ENCODE measurements at places on chromosomes 16 and 17.

DNA sequence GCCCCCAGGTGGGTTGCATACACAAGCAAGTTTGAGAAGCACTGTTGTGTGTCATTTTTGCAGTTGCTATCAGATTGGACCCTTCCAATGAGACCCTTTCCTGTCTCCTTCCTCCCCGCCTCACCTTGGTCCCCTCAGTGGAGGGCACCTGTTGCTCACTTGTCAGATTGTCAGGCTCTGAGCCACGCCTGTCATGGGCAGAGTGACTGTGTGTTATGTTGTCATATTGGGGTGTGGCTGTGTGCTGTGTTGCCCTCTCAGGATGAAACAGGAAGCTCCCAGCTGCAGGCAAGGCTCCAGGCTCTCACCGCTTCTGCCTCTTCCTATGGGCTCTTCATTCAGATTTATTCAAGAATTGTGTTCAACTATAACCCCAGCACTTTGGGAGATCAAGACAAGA lies 302.9 kb downstream of the CPPED1 start:
- DNase-seq, result no peak

DNA sequence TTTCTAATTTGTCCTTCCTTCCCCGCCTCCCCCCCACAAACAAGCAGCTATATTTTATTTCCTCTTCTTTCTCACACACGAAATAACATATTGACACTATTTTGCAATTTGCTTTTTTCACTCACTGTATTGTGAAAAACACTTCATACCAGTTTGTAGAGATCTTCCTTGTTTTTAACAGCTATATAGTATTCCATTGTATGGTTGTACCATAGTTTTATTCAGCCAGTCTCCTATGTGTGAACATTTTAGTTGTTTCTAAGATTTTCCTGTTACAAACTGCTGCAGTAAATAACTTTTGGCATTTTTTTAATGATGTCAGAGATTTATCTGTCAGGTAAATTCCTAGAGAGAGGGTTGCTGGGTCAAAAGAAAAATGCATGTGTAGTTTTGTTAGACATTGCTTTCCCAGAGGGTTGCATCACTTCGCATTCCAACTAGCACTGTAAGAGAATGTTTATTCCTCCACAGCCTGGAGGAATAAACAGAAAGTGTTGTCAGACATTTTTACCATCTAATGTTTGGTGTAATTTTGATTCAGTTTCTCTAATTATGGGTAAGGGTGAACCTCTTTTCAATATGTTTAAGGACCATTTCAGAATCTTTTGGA lies 101.2 kb downstream of the MRTFB start:
- no peak for DNase-seq

DNA sequence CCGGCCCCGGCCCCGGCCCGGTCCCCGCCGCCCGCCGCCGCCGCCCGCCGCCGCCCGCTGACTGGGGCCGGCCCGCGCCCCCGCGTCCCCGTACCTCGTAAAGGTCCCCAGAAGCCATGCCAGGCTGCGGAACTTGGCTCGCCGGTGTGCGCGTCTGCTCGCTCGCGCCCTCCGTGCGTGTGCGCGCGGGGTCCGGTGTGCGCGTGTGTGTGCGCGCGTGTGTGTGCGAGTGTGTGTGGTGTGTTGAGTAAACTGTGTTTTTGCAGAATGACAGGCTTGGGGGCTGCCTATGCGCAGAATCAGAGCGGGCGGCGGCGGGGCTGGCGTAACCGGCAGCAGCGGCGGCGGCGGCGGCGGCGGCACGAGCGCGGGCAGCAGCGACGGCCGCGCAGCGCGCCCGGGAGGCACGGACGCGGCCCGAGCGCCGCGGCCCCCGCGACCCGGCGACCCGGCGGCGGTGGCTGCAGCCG lies 307 bp downstream of the CDYL2 start:
- peak; percentile 61 for DNase-seq

DNA sequence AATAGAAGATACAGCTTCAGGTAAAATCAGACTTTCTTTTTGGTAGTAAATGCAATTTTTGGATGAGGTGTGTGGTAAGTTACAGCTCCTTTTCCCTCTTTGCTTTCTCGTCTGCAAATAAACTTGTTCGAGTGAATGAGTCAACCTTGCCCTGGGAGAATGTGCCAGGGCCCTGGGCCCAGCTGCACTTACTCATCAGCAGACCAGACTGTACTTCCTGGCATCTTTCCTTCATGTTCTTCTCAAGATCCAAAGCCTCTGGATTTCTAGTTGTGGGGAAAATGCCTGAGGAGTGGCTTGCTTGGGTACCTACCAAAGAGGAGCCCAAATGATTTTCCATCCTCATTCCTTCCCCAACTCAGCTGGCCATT lies 5.4 kb upstream of the G6PC1 start:
- DNase-seq, result peak; percentile 28

DNA sequence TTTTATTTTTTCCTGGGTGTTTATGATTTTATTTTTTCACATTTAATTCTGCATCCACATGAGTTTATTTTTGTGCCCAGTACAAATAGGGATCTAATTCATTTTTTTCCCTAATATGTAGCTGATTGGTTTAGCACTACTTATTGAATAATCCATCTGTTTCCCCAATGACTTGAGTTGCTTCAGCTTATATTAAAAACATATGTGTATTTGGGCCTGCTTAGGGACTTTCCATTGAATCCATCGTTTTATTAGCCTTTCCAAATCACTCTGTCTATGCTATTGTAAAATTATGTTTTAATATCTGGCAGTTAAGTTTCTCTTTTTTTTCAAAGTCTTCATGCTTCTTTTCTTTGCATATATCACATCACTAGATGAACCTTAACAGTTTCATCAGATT lies 42.2 kb downstream of the WWP2 start:
- no peak for DNase-seq

GRCh38 chr17:80191865-80192661 lies 22.2 kb downstream of the CARD14 start:
- no peak for DNase-seq
